ENCODE measurements at places on chromosomes 6 and 20.

DNA sequence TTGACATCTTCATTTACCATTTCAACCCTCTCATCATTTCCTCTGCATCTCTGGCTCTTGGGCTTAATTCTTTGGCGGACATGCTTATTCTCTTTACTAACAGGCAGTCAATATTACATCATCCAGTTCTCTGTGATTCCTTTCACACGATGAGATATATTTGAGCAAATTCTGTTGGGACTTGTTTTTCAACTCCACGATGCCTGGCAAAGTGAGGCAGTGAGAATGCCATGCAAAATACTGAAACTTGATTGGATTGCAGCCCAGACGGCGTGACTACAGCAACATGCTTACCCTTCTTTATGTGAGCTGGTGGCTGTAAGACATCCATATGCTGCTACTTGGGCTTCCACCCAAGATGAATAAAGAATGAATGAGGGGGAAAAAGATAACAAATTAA lies 101.7 kb upstream of the SPACA1 start:
- DNase-seq, result no peak

- DNase-seq, result no peak
Observed at GRCh38 chr20:20979934-20980333, 126.2 kb downstream of the LINC00237 start.

- no peak for DNase-seq
Observed at GRCh38 chr6:133407320-133408100, 166.4 kb downstream of the EYA4 start.

DNA sequence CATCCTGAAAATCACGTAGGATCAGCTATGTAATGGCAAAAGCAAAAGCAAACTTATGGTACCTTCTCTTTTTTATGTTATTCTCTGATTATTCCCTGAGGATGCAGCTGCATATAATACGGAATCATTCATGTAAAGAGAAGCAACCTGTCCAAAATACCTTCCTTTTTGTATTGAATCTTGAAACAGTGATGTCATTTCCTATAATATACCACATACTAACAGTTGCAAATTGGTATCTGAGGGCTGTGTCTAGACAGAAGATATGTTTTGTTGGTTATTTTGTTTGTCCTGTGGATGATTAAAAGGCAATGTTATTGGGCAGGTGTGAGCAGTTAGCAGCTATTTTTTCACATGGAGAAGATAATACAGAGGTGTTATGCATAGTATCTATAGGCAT lies 161.4 kb upstream of the AHI1 start:
- DNase-seq, result no peak

- no peak for DNase-seq
Observed at GRCh38 chr20:6051505-6051904, 2.4 kb downstream of the LRRN4 start.

DNA sequence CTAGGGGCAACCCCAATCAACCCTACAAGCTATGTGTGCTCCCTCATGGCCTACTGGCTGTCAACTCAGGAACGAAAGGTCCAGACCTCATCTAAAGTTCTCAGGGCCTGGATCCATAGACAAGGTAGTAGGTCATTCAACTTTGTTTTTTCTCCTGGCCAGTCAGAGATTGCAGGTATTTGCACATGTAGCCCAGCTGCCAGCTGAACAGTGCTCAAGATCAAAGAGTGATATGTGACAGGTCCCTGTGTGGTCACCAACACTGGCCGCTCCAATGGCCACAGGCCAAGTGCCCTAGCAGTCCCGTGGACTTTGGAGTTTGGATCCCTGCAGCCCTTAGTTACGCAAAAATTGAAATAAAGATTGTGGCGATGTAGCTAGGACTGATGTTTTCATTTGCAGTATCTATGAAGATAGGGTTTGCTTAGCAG lies 60.6 kb upstream of the ATXN1 start:
- no peak for DNase-seq

- DNase-seq, result no peak
Observed at GRCh38 chr20:16061351-16061750, 511.9 kb downstream of the KIF16B start.

GRCh38 chr6:15534974-15535373 lies 127.9 kb downstream of the DTNBP1 start:
- DNase-seq, result no peak
